ENCODE measurements at places on chromosomes 5 and 9.

GRCh38 chr9:129640871-129641749 lies 841 bp downstream of the ASB6 start:
- DNase-seq, result no peak

DNA sequence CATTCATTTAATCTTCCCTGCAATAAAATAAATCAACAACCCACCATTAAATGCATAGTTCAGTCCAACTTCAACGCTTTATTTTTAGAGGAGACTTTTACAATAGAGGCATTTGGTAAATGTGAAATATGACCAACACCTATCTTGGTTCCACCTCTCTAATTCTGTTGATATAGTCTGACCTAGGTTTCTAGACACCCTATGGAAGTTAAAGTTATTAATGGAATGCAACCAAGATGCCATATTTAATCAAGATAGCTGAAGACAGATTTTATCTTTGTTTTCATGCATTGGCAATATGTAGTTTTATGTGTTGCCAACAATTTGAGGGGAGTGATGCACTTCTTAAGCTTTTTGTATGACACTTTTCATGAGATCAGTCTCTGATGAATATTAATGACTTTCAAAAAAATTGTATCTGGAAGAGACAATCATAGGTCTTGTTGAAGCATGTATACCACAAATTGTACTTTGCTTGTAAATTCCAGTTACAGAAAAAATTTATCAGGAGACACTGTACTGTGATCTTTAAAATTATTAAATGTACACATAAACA lies 101.7 kb upstream of the IFNK start:
- no peak for DNase-seq

GRCh38 chr9:74303945-74304344 lies 193.2 kb upstream of the RORB start:
- DNase-seq, result no peak

DNA sequence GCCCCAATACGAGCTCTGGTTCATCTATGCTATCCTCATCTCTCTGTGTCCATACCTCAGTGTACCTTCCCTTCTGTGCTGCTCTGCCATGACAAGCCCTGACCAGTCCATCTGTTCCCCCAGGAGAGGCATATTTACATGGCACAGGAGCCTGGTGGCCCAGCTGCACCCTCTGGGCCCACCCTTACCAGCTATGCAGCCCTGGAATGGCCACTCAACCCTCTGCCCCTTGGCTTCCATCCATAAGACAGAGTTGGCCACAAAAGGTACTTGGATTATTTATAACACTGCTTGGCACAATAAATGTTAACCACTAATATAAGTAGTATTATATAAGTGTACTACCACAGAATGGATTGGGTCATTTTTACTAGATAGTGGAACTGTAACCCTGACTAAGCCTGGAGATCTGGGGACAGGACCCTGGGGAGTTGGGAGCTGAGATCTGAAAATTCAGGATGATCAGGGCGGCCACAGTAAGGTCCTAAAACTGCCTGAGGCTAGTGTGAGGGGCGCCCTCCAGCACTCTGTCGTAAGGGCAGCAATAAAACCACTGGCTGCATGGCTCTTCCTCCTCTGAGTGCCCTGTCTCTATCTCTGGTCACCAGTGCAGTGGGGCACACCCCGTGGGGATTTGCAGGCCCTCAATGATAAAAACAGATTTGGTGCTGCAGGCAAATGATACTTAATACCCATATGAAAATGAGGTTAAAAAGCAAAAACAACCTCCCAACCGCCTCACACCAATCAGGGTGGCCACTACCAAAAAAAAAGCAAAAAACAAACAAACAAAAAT lies 65.8 kb downstream of the SEMA4D start:
- no peak for DNase-seq

DNA sequence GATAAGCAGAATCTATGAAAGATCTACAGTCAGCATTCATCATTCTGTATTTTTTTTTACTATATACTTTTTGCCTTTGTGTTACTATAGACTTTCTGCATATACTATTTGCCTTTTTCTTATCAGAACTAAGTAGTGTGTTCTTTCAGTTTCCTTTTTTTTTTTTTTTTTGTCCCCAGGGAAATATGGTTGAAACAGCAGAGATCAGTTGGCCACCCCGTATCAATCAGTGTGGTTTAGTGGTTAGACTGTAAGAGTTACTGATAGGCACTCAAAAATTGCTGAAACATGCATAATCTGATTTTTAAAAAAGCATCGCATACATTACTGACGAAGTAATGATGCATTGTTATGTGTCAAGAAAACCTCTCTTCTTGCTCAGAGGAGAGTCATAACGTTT lies 990.8 kb upstream of the EDIL3 start:
- no peak for DNase-seq

DNA sequence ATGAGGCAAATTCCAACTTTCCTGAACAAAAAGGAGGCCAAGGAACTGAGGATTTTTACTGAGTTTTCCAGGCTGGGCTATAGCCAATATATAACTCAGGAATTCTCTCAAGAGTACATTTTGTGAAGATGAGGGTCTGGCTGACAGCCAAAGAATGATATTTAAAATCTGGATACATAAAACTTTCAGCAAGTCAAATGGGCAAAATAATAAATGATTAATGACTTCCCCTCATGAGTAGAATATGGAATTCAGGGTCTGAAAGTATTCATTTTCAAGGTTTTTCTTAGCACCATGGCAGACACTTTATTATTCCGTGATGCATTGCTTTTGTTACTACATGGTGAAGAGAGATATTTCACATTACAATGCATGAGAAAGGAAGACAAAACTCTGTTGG lies 7.8 kb downstream of the FAM81B start:
- no peak for DNase-seq

Measured in endodermal cell (in vitro differentiated cells).